ENCODE measurements at places on chromosomes 5 and 9. TPM values are rescaled to one million over a fixed set of nuclear protein-coding genes. Genes with fewer than 3 reads are reported as not detected.

GRCh38 chr5:136108180-136108611 is 24.4 kb upstream of the SMAD5 start:
- no peak for DNase-seq

DNA sequence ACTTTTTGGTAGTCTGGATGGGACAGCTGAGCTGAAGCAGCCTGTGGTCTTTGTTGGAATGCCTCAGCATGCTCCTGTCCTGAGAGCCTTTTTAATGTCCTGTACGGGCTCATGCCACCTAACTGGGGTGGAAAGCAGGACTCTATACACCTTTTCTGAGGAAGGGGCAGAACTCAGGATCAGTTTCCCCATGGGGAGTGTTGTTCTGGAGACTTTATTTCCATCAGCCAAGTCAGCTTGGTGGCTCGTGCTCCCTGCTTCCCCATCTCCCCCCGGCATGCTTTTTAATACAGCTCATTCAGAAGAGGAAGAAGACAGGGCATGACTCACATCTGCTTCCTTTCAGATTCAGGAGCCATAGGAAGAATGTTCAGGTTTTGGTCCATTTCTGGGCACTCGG is 5.1 kb upstream of the SEPTIN8 start:
- DNase-seq = peak; percentile 53

DNA sequence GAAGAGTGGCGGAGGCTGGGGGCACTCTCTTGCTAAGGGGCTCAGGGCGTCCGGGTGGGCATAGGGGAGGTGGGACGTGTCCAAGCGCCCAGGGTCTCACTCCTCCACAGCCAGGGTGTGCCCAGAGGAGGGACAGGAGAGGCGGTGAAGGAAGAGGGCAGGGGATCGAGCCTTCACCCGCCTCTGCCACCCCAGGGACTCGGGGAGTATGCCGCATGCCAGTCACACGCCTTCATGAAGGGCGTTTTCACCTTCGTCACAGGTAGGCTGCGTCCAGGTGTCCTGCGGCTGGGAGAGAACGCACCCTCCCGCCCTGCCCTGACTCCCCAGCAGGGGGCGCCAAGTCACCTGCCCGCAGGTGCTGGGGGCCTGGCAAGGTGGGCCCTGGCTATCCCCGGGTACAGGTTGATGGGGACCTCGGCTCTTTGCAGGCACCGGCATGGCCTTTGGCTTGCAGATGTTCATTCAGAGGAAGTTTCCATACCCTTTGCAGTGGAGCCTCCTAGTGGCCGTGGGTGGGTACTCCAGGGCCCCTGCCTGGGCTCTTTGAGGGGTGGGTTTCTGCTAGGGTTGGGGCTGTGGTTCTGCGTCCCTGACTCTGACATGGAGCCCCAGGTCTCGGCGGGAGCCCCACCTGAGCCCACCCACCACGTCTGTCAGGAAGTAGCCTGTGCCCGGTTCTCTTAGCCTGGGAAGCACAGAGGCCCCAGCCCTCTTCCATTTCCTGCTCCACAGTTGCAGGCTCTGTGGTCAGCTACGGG is 552 bp downstream of the TMEM141 start:
- DNase-seq = peak; percentile 65

DNA sequence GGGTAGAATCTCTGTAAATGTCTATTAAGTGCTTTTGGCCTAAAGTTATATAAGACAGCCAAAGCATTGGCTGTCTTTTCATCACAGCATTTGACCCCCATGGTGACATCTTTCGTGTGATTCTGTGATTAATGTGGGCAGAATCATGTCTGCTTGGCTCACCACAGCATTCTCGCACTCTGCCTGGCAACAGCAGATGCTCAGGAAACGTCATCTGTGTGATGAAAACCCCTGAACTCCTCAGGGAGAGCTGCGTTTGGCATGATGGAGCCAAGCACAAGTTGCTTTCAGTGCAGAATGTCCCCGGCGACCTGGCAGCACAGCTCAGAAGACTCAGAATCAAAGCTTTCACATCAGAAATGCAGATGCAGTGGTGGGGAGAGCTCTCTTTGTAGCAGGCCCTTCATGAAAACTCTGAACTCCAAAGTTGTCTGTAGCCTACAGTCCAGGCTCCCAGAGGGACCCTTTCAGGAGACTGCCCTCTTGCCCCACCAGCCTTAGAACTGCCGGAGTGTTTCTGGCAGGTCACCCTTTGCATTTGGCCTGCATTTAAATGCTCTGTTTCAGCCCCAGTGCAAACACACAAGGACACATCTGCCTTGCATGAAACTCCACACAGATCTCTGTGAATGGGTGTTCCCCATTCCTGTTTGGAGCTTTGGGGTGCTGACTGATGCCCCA is 155.6 kb upstream of the PANK3 start:
- no peak for DNase-seq

DNA sequence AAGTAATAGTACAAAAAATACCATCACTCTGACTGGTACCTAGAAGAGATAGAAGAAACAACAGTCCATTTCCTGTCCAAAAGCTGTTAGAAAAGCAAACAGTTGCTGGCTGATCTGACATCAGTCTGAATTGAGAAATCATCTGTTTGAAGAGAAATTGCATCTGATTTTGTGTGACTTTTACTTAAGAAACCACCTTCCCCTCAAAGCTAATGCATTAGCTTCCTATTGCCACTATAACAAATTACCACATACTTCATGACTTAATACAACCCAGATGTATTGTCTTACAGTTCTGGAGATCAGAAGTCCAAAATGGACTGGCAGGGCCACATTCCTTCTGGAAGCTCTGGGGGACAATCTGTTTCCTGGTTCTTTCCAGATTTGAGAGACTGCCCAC is 385.9 kb upstream of the TLE4 start:
- no peak for DNase-seq

GRCh38 chr5:11427569-11427968 is 476.7 kb downstream of the CTNND2 start:
- no peak for DNase-seq

DNA sequence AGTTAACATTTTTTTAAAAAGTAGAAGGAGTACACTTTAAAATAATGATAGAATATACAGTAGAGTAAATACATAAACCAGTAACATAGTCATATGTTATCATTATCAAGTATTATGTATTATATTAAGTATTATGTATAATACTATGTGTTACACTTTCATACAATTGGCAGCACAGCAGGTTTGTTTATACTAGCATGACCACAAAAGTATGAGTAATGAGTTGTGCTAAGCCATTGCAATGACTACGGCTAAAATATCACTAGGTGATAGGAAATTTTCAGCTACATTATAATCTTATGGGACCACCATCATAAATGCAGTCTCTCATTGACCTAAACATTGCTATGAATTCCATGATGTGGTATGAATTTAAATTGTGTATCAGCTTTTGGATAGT is 506.0 kb downstream of the HTR1A start:
- DNase-seq = peak; percentile 51

Gene SPINK4
- not detected for total RNA-seq
